CD4-positive, alpha-beta T cell treated with Interleukin-6 at 100 ng/mL for 8 hours (primary cell): ENCODE measurements at places on chromosomes 2 and 18.

- no peak for DNase-seq
Observed at GRCh38 chr2:174518395-174518794, 31.6 kb upstream of the GPR155 start.

DNA sequence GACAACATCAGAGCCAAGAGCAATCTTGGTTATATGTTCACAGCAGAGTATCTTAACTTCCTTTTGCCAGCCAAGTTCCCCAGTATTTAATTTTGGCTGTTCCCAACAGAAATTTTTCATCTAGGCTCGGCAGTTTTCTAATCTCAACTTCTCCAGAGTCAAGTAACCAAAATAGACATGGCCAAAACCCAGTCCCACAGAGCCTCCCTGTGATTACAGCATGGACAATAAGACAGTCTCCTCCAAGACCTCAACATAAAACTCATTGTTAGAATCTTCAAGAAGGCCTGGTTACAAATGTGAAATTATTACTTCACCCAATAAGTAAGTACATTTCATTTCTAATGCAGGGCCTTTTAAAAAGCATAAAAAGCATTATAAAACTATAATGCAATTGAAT lies 445.7 kb downstream of the NCKAP5 start:
- no peak for DNase-seq

DNA sequence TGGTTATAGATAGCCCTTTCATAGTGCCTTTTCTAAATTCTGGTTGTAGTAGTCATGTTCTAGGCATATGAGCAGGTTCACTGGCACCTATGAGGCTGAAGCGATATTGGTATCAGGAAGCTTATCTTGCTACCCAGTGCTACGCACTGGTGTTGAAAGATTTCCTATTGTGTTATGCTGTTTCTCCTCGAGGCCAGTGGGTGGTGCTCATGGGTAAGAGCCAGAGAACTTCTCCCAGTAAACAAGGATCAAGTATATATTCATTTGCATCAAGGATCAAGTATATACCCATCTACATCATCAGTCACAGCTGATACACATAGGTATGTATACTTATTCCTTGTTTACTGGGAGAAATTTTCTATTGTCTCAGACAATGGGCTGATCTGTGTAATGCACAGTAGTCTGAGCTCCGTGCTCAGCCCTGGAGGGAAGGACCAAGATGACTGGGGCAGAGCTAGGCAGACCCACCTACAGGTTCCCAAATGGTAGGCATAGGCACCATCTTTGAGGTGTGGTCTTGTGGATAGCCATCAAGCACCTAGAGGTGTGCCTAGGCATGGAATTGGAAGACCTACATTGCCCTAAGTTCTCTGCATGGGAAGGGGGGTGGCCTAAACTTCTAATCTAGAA lies 101.2 kb upstream of the GALNT13 start:
- DNase-seq: no peak

GRCh38 chr2:52732849-52733395 lies 1034.7 kb upstream of the CHAC2 start:
- DNase-seq: no peak

- DNase-seq: no peak
Observed at GRCh38 chr2:127735537-127736399, 34.5 kb downstream of the SFT2D3 start.

- no peak for DNase-seq
Observed at GRCh38 chr2:168461178-168461941, 5.3 kb downstream of the CERS6 start.

- no peak for DNase-seq
Observed at GRCh38 chr2:156574112-156574511, 137.9 kb downstream of the GPD2 start.

GRCh38 chr2:28413152-28413898 lies 20.7 kb downstream of the FOSL2 start:
- DNase-seq: no peak

GRCh38 chr18:58535340-58536201 lies 93.3 kb downstream of the ALPK2 start:
- DNase-seq: no peak

GRCh38 chr2:227597036-227597435 lies 1.7 kb upstream of the SCYGR2 start:
- no peak for DNase-seq

DNA sequence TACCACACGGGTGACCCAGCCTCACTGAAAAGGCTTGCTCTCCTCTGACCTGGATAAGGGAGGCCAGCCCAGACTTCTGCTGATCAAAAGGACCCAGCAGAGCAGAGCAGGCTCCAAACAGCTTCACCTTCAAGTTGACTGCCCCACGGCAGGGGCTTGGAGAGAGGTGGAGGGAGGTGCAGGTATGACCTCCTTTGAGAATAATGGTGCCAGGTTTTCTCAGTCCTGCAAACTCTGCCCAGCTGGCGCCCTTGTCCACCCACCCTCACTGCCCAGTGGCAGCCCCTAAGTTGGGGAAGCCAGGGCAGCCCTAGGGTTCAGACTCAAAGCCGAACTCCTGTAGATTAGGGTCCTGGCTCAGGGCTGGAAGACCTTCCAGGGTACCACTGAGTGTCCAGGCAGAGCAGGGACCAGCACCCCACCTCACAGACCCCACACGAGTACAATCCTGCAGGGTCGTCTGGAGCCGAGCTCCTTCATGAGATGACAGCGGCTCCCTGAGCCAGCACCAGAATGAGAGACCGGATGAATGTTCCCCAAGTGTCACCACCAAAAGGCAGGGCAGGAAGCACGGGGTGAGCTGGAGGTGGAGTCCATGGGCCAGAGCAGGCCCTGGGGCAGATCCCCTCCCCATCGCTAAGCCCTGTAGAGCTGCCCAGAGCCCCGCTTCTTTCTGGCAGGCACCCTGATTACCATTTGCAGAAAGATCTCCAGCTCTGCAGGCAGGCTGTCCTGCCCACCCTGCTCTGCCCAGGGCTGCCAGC lies 3.6 kb upstream of the GPC1 start:
- DNase-seq: no peak
